ENCODE measurements at places on chromosomes 4 and X. TPM values are rescaled to one million over a fixed set of nuclear protein-coding genes. Genes with fewer than 3 reads are reported as not detected.

GRCh38 chr4:153138736-153139135 lies 65.5 kb upstream of the TRIM2 start:
- no peak for DNase-seq

DNA sequence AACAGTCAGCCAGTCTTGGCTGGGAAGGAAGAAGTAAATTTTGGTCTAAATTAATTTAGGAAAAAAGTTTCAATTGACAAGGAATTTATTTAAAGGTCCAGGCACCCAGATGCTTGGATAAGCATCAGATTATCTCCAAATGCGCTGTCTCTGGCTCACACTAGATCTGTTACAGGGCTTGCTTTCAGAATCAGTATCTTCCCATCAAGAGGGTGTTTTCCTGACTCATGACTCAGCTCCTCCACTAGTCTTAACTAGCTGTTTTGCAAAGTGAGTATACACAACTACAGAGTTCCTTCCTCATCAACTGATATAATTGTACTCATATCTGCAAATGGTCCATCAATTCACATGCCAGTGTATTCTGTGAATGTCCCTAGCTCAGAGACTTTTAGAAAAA lies 482.1 kb upstream of the CPEB2 start:
- DNase-seq: peak; percentile 48

GRCh38 chr4:127249767-127250108 lies 383.0 kb upstream of the INTU start:
- DNase-seq: peak; percentile 3

GRCh38 chr4:135927651-135928050 lies 1604.6 kb downstream of the PCDH18 start:
- peak; percentile 0 for DNase-seq

DNA sequence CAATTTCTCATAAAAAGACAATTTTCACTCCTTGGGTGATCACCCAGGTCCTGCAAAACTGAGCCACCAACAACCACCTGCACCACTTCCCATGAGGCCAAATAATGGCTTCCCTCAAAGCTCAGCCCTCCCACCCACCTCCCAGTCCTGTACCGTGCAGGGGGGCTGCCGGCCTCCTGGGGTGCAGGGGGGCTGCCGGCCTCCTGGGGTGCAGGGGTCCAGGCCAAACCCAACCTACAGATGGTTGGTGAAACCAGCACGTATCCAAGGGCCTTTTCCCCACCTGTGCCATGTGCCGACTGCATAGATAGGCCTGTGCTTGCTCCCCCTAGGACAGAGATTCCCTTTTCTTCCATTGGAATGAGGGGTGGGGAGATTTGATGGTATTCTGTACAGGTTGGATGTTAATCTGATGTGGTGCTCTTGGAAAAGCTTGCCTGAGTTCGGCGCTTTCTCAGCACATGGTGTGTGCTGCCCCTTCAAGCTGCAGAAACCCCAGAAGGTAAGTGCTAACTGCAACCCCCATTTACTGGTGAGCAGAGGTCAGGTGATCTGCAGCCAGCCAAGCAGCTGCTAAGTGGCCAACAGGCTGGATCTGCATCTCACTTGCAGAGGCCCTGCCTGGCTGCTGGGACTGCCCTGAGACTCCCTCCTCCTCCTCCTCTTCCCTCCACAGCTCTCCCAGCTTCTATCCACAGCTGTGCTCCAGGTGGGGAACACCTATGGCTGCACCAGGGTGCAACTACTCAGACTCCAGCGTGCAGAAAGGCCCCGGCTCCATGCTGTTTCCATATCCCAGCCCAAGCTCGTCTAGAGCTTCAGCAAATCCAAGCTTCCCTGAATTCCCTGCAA lies 38.8 kb downstream of the FRG1 start:
- no peak for DNase-seq

GRCh38 chr4:20338841-20339240 lies 87.1 kb downstream of the SLIT2 start:
- no peak for DNase-seq

GRCh38 chrX:77076896-77077295 lies 370.3 kb upstream of the FGF16 start:
- DNase-seq: no peak

The VCX3A gene
- total RNA-seq: not detected

The TMPRSS11B gene
- total RNA-seq: 0.79 TPM

The GALNT7 gene
- total RNA-seq: 24.7 TPM

The POU4F2 gene
- total RNA-seq: not detected

The HCCS gene
- total RNA-seq: 25.3 TPM

The PRPS2 gene
- 38.0 TPM for total RNA-seq
